Cortex of kidney (tissue), 1 donor: ENCODE measurements at places on chromosomes 12 and 14.

DNA sequence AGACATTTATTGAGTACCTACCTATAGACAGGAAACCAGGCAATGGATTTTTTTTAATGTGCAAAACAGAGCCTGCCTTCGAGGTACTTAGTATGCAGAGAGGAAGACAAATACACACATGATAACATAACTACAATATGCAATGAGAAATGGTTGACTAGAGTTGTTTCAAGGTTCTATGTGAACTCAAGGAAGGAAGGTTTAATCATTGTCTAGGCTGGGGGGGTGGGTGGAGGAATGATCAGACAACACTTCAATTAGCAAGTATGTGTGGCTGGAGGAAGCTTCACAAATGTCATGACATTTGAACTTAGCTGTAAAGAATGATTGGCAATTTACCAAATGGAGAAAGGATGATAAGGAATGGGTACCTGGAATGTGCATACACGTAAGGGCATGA, 985.3 kb downstream of the FLRT2 start:
- DNase-seq, result no peak

- no peak for DNase-seq
These were observed 686 bp downstream of the B4GALNT1 start for GRCh38 chr12:57632073-57632957.

DNA sequence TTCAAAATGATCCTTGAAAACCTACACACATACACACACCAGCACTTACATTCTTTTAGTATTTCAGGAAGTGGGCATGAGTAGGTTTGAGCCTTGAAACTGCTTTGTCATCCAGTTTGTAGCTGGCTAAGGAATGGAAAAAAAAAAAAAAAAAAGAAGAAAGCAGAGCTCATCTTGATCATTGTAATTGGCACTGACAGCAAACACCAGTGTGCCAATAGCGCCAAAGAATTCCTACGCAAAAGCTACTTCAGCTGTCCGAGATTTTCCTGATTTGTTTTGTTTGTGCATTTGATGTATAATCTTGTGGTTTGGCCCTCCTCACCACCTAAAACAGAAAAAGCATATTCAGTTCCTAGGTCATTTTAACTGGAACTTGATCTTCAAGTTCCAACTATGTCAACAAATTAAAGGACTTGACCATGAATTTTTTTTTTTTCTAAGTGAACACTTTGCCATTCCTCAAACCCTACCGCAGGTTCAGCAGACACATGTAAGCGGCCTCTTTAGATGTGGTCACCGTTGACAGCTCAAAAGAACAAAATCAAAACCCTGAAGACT, 57.3 kb downstream of the FLRT2 start:
- no peak for DNase-seq

GRCh38 chr14:82657186-82657675, 1123.6 kb upstream of the SEL1L start:
- DNase-seq, result no peak

DNA sequence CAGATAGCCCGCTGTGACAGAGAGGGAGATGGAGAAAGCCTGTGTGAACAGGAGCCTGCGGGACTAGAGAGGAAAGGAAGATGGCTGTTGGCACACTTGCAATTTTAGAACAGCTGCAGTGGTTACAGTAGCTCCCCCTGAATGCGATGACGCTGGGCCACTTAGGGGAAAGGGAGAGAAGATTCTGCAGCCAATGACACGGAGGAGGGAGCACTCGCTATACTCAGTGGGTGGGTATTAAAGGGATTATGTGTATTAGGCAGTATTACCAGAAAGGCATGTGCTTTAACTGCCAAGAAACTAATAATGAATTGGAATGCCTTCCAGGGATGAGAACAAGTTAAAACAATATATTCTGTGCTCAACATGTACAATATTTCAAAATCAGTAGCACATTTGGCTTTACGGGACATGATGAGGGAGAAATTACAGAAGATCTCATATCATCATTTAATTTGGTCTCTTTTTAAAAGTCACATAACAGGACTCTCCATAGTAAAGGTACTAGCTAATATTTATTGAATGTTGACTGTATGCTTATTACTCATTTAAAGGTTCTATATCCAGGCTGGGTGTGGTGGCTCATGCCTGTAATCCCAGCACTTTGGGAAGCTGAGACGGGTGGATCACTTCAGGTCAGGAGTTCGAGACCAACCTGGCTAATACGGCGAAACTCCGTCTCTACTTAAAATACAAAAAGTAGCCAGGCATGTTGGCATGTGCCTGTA, 35.9 kb upstream of the FOS start:
- no peak for DNase-seq

- DNase-seq, result no peak
These were observed 190.3 kb upstream of the SEL1L start for GRCh38 chr14:81723956-81724355.

DNA sequence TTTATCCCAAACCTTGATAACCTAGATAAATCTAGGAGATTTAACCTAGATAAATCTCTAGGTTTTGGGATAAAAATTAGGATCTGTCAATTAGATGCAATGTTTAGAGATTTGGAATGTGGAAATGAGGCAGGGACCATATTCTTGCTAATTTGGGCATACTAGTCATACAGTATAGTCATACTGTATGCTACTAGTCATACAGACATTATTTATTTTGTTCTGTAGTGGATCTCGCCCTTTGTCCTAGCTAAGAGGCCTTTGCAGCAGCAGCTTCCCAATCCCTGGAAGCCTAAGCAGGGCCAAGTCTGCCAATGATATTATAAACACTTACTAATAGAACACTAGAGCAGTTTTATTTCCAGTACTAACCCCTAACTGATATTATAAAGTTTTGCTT, 136.4 kb downstream of the CEP128 start:
- no peak for DNase-seq

DNA sequence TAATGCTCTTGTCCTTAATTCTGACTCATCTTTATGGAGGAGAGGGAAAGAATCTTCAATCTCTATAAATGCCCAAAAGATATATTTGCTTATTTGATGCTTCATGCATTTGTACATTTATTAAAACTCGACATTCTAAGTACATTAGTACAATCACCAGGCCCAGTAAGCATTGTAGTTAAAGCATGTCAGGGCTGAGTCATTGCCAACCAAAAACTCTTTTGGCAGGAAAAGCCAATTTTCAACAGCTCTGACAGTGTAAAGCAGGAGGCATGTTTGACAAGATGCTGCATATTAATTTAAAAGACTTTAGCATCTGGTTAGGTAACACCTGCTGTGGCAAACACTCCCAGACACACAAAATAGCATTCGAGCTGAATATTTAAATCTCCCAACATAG, 290.9 kb downstream of the PPFIA2 start:
- DNase-seq, result no peak

DNA sequence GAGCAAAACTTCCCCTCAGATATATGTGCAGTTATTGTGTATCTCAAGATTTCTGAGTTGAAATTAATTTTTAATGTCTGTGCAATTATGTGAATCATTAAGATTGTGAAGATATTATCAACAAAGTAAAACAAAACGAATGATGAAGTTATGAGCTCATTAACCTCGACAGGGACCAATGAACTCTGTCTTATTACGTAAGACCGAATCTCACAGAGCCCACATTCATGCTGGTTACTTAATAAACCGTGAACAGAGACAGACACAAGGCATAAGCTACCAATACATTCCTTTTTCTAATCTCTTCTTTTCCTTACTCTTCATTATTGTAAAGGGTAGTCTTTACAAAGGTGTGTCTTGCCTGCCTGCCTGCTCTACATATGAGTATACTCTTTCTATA, 568.7 kb downstream of the RPS29 start:
- DNase-seq, result no peak

DNA sequence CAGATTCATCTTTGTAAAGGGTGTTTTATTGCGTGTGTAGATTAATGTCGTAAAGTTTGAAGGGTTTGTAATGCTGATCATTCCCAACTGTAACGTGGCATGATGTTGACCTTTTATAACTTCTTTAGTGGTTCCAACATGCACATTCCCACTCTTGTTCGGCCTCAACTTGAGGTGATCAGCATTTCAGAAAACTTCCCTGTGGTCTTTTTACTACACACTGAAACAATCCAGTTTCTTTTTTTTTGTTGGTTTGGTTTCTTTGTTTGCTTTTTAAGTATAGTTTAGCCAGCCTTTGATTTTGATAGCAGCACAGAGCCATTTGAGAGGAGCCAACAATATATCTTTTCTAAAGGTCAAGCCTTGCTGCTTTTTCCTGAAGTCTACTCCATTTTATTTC, 22.8 kb downstream of the UTP20 start:
- DNase-seq, result no peak

- DNase-seq, result no peak
These were observed 116.3 kb upstream of the PRICKLE1 start for GRCh38 chr12:42705863-42706262.
